ENCODE measurements at places on chromosomes 6 and 20.

DNA sequence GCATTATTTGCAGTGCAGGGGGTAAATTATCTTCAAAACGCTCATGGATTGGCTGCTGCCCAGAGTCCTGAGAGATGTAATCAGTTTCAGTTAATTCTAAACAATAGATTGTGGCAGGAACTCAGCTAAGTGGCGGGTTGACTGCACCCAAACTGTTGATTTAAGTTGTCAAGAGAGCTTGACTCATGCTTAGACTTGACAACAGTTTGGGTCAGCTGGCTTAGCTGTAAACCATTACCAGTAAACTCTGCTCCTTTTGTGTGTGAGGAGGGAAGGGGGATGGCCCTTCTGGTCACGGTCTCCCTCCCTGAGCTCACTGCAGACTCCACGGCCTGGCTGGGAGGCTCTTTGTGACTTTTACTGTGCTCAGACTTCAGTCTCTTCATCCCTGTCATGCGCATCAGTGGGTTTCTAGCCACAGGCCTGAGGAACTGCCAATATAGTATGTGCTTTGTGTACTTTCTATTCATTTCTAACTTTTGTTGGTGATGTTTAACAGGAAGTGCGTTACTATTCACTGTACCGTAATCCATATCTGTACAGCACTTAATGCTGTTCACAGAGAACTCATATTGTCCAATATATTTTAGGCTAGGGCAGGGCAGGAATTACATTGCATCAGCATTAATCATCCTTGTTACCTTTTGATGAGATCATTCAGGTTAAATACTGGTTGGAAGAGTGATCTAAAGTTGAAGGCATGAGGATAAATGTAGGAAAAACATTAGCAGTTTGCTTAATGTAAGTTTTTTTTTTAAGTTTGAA lies 488.3 kb downstream of the CDKAL1 start:
- no peak for DNase-seq

- DNase-seq: no peak
These were observed 4.3 kb upstream of the CCDC167 start for GRCh38 chr6:37504024-37504423.

DNA sequence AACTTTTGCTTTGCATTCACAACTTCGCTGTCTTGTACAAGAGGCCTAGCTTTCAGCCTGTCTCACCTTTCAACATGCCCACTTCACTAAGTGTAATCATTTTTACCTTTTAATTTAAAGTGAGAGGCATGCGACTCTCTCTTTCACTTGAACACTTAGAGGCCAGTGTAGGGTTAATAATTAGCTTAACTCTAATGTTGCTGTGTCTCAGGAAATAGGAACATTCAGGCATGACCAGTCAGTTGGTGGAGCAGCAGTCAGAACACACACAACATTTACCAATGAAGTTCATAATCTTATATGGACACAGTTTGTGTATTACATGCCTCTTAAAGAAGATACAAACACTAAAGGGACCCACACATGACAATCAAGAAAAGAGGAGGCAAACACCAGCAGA lies 47.6 kb downstream of the HTR1B start:
- DNase-seq: no peak

GRCh38 chr6:89013438-89013837 lies 50.0 kb upstream of the RNGTT start:
- DNase-seq: no peak

DNA sequence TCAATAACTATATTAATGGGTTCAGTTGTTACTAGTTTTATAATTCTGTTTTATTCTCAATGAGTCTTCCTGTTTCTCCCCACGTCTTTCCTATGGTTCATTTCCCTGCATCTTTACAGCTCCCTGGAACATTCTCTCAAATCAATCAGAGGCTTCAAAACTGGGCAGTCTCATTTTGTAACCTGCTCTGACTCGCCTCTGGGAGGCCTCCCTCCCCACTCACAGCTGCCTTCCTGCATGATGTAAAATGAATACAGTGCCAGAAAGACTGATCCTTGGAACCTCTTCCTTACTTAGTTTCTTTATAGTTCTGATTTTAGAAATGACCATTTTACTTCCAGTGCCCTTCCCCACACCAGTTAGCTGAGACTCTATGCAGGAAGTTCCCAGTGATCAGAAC lies 103.9 kb downstream of the ESR1 start:
- DNase-seq: no peak

GRCh38 chr6:136401749-136402148 lies 112.1 kb upstream of the BCLAF1 start:
- DNase-seq: no peak

- no peak for DNase-seq
These were observed 482.5 kb downstream of the QKI start for GRCh38 chr6:163897030-163897429.

DNA sequence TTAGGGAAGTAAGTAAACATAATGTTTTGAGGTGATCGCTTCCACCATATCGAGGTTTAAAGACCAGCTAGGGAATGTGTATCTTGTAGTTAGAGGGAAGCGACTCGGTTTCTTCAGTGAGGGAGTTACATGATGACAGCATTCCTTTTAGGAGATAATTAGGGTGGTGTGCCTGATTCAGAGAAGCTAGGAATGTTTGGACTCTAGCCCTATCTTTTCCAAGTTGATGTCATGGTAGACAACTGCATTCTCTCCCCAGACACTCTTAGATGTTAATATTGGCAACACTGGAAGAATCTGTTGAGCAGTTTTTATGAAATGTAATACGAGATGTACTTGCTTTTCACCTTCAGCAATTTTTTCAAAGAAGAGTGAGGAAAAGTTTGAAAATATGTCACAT lies 12.9 kb upstream of the HIVEP1 start:
- DNase-seq: no peak

GRCh38 chr6:17863901-17864754 lies 123.3 kb downstream of the KIF13A start:
- no peak for DNase-seq

DNA sequence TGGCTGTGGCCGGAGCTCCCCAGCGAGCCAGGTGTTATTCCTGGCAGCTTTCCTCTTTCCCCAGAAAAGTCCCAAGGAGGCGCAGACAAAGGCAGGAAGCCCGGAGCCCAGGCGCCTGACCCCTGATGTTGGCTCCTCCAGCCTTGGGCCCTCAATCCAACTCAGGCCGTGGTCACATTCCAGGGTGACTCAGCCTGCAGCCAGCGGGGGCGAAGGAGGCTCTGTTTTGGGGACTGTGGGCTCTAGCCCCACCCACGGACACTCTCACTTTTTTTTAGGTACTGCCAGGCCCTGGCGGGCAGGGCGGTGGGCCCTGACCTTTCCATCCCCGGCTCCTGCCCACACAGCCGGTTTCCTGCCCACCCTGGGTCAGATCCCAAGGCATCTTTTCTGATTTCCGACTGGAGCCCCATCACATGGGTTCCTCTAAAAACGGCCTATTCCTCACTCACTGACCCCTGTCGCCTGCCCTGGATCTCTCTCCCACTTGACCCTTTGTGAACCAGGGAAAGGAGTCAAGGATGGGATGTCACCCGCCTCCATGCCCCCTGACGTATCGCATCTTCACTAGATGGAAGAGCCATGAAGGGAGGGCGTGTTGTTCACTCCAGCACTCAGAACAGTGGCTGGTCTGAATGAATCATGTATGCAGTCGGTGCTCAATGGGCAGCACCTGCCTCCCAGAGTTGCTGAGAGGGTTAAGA lies 5.5 kb downstream of the PTGIS start:
- no peak for DNase-seq

DNA sequence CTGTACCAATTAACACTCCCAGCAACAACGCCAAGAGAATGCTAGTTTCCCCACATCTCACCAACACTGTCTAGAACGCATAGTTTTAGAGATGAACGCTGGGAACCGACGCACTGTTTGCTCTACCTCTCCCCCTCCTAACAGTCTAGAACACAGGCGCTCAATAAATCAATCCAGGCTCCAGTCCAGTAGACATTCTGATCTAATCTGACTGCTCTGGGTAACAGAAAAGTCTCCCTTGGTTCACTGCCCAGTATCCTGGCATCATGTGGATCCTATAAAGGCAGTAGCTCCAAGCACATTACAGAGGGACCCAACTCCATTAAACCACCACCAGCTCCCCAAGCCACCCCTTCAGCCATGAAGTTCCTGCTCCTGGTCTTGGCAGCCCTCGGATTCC lies at the start of gene DEFB132:
Gene DEFB132, plus strand, starts transcription at position 306 of the 400 bp plus-strand sequence. Its CDS starts 55 bp downstream, at position 361.
- no peak for DNase-seq

DNA sequence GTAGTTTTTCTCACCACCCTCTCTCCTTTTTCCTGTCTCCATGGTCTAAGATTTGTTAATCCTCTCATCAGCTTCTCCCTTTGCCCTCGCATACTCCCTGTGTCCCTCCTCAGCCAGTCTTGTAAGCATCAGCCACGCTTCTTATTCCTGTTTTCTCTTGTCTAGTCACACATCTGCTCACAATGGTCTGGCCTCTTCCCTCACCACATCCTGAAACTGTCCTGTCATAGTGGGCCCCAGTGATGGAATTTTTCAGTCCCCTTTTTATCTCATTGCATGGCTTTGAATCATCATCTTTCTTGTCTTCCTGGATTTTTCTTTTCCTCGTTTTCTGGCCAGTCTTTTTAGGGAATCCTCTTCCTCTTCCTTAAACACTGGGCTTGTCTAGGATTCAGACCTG lies 57.2 kb downstream of the GFRA4 start:
- peak; percentile 68 for DNase-seq

DNA sequence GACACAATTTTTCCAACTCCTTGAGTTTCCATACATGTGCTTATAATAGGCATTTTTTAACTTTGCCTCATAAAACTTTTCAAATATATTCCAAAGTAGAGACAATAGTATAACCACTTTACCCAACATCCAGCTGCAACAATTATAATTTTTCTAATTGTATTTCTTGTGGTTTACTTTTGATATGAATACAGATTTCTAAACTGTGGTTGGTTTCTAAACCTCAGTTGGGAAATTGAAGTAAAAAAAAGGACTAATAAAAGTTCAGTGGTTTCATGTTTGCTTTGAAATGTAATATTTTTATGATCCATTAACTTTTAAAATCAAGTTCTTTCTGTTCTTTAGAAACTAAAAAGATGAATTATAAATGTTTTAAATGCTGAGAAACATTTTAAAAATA lies 40.0 kb downstream of the FRK start:
- no peak for DNase-seq

GRCh38 chr6:83546636-83547035 lies 34.3 kb downstream of the PRSS35 start:
- no peak for DNase-seq

GRCh38 chr20:11726026-11726425 lies 191.7 kb upstream of the BTBD3 start:
- DNase-seq: peak; percentile 46

GRCh38 chr6:149887343-149887742 lies 10.6 kb downstream of the RAET1E start:
- no peak for DNase-seq

- no peak for DNase-seq
These were observed 7.5 kb upstream of the LY86 start for GRCh38 chr6:6581054-6581453.

GRCh38 chr20:15921930-15922329 lies 651.3 kb downstream of the KIF16B start:
- no peak for DNase-seq

DNA sequence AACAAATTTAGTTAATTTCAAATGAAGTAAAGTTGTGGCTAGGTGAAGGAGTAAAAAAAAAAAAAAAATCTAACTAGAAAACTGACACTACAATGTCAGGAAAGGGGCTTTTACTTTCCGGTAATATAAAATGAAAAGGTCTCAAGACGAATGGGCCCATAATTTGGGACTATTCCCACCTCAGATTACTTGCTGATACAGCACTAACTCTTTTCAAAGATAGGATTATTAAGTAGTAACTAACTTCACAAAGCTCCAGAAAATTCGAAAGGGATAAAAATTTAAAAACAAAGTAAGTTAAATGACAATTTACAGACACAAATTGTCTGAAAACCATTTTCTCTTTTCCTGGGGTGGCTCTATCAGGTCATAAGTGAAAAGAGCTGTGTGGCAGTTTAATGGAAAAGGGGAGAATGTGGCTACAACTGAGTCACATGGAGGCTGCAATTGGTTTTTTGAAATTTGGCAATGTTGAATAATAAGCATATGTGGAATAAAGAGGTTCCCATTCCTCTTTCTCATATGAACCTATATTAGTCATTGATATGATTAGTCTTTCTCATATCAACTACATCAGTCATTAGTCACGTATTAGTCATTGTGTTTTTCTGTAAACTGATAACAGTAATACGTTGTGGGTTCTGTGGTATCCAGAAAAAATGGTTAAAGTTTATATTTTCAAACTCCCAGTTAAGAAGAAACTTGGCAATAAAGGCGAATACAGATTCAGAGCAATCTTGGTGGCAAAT lies 78.0 kb downstream of the RWDD2A start:
- DNase-seq: no peak

GRCh38 chr6:16760516-16761470 lies at the start of gene ATXN1:
ATXN1 (minus strand) TSS chr6:16761460.
- DNase-seq: peak; percentile 26

- peak; percentile 98 for DNase-seq
These were observed 117.3 kb downstream of the HFE start for GRCh38 chr6:26204332-26205160.

DNA sequence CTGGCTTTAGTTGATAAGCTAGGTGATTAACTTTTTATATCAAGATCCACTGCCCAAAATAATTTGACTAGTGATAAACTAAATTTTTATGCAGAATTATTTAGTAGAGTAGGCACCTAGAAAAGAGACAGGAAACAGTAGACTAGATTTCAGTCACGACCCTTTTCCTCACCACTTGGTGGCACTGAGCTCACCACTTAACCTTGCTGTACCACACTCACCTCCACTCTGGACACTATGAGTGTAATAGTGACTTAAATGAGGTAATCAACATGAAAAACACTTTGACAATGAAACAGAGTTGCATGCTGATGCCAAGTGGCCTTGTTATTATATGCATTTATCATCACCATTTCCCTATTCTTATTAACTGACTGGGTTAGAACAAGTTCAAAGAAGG lies 730.4 kb downstream of the KIF16B start:
- peak; percentile 23 for DNase-seq

DNA sequence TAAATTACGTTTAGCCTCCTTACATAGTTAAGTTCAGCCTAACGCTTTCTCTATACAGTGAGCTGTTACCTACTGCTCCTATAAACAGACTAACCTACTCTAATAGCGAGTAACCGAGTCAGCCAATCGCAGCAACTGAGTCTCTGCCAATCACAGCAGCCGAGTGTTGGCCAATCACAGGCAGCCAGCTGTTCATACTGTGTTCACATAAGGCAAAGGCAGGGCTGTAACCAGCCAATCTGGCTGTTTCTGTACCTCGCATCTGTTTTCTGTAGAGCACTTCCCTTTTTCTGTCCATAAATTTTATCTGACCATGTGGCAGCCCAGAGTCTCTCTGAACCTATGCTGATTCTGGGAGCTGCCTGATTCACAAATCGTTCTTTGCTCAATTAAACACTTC lies 263.9 kb upstream of the JARID2 start:
- DNase-seq: peak; percentile 72

Measured in Kasumi-1 (cell line).